Activated CD8-positive, alpha-beta T cell treated with anti-CD3 and anti-CD28 coated beads, Interleukin-2, amount 10 ng/mL, durations not matched to agents 7 days and 5 days (primary cell): ENCODE measurements at places on chromosomes 16 and 17.

DNA sequence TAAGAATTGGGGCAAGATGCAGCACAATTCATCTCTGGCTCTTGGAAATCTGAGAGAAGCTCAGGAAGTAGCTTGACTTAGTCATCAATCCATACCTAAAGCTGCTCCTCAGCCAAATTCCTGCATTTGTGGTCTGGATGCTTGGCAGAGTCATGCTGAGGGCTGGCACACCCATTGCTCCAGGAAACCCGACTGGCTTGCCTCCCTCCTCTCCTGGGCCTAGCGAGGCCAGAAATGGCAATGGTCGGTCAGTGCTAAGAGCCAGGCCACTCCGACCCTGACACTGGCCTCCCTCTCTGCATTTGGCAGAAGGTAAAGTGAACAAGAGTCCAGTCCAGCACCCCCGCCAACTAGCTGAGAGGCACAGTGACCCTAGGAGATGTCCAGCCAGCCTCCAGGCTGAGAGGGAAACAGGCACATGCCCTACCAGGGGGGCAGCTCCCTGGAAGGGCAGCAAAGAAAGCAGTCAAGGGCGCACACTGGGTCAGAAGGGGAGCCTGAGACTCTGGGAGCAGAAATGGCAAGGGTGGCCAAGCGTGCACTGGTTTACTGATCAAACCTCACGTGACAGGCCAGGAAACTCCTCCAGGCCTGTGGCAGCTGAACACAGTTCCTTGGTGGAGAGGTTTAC is 10.0 kb downstream of the POLDIP2 start:
- no peak for DNase-seq

GRCh38 chr17:60888812-60889709 is 211.4 kb downstream of the BCAS3 start:
- no peak for DNase-seq

- no peak for DNase-seq
These were observed 4.1 kb downstream of the CSF3 start for GRCh38 chr17:40019140-40019991.

GRCh38 chr17:80455336-80455710 is 21.1 kb downstream of the NPTX1 start:
- peak; percentile 54 for DNase-seq

GRCh38 chr16:57297856-57298255 is 13.4 kb upstream of the PLLP start:
- DNase-seq: peak; percentile 74

DNA sequence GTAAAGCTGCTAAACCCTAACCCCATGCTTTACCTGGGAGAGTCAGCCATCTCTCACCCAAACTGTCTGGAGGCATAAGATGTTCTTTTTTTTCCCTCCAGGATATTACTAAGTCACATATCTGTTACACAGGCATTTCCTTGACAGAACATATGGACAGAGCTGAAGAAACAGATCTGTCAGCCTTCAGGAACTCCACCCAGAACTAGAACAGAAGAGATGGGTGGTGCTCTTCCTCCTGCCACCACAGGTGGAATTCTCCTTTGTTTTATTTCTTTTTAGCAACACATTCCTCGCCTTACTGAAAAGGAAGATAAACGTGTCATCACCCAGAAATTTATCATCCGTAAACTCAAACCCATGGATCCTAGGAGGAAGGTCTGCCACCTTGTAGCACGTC is 8.8 kb downstream of the MYCBPAP start:
- no peak for DNase-seq

DNA sequence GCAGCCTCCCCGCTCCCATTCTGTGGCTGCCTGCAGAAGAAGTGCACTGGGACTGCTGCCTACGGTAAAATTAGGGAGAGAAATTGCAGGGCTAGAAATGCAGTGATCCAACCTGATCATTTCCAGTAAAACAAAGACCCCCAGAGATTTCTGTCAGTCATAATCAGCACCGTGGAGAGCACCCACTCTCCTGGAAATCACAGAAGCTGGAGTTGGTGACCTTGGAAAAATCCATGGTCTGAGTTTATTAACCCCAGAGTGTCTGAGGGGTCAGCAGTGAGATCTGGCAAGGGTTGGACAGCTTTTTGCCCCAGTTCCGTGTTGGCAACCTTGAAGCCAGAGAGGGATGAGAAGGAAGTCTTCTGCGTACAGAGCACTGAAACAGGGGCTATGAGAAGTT is 7.8 kb downstream of the SYCE1L start:
- no peak for DNase-seq

- peak; percentile 91 for DNase-seq
These were observed 10.6 kb upstream of the AURKB start for GRCh38 chr17:8220783-8221662.

- peak; percentile 82 for DNase-seq
These were observed 5.3 kb upstream of the CDR2L start for GRCh38 chr17:74981979-74982662.

DNA sequence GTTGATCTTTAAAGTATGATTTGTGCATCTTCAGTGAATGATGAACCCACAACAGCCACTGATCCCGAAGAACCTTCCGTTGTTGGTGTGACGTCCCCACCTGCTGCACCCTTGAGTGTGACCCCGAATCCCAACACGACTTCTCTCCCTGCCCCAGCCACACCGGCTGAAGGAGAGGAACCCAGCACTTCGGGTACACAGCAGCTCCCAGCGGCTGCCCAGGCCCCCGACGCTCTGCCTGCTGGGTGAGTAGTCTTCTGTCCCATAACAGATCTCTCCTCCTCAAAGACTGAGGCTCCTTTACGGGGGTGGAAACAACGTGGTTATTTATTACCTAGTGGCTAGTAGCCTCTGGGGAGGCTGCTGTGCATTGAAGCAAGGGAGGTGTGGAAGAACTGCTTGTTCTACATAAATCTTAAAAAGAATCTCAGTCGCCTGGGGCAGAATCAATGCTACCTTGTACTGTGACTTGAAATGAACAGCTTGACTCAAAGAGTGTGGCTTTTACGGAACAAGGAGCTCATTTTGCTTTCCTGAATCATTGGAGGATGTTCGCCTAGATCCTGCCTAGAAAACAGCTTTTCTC is 63.0 kb upstream of the CLEC18A start:
- DNase-seq: no peak
